ENCODE measurements at places on chromosomes 1 and 21. TPM values are rescaled to one million over a fixed set of nuclear protein-coding genes. Genes with fewer than 3 reads are reported as not detected.

Gene OLFML3
- total RNA-seq, result under 0.01 TPM

Gene NR1I3
- total RNA-seq, result not detected

Gene HCN3
- 1.1 TPM for total RNA-seq

Gene MIXL1
- total RNA-seq, result not detected

Gene PDE9A
- total RNA-seq, result 0.68 TPM

Gene SSX2IP
- 13.7 TPM for total RNA-seq

Gene OVAAL
- total RNA-seq, result not detected

Gene F13B
- total RNA-seq, result not detected

Gene APOBEC4
- not detected for total RNA-seq

Gene TEX38
- total RNA-seq, result not detected

Gene AIM2
- total RNA-seq, result not detected

Gene SPATA21
- total RNA-seq, result not detected

Gene RORC
- 1.4 TPM for total RNA-seq

Gene MRPS6
- total RNA-seq, result 27.0 TPM

Gene TSPEAR
- total RNA-seq, result not detected

Gene EXTL1
- total RNA-seq, result not detected

Gene SHE
- total RNA-seq, result not detected
